ENCODE measurements at places on chromosomes 7 and 10. TPM values are rescaled to one million over a fixed set of nuclear protein-coding genes. Genes with fewer than 3 reads are reported as not detected.

DNA sequence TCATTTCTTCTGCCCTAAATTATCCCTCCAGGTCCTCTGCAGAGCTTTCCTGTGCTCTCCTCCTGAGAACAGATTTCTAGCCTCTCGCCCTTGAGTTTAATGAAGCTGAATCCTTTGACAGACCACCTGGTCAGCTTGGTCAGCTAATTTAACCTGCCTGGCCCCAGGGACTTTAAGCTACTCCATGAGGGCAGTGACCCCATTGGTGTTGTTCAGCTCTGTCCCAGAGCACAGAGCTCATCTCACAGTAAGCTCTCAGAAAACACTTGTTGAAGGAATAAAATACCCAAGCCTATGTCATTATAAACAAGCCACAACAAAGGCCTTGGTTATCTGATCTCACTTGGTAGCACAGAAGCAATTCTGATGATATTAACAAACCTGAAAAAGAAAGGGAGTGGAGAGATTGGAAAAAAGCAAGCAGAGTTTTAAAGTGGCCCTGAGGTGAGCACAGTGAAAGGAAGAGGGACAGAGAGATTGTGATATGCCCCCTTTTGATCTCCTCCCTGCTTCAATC is 24.4 kb downstream of the SLC26A4 start:
- H3K36me3 ChIP-seq: no peaks in the 10 kb centered on the region
- DNase-seq: no peak
- no peaks in the 10 kb centered on the region for H3K4me1 ChIP-seq
- no peak overlapping the region for H3K4me3 ChIP-seq

TDRD1 gene
- total RNA-seq: 0.29 TPM

ZNF277 gene
- total RNA-seq: 29.8 TPM

TAS2R41 gene
- total RNA-seq: not detected

NPC1L1 gene
- 0.06 TPM for total RNA-seq
